ENCODE measurements at places on chromosomes 12 and 14.

GRCh38 chr12:31773223-31773750, 44.5 kb upstream of the AMN1 start:
- no peak for DNase-seq

DNA sequence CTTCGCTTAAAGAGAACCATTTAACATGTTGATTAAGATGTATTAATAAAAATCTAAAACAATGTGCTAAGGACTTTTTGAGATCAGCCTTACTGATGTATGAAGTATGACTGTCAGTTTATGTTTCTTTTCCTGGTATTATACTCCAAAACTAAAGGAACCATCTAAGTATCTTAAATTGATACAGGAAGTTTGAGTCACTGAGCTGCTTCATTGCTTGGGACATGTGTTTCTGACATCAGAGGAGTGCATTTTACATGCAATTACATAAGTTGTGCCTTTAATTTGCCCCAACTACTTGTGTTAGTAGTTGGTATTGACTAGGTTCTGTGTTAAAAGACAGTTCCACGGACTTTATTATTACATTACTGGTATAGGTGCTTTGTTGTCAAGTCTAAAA, 50.9 kb downstream of the PROX2 start:
- DNase-seq, result peak; percentile 22

DNA sequence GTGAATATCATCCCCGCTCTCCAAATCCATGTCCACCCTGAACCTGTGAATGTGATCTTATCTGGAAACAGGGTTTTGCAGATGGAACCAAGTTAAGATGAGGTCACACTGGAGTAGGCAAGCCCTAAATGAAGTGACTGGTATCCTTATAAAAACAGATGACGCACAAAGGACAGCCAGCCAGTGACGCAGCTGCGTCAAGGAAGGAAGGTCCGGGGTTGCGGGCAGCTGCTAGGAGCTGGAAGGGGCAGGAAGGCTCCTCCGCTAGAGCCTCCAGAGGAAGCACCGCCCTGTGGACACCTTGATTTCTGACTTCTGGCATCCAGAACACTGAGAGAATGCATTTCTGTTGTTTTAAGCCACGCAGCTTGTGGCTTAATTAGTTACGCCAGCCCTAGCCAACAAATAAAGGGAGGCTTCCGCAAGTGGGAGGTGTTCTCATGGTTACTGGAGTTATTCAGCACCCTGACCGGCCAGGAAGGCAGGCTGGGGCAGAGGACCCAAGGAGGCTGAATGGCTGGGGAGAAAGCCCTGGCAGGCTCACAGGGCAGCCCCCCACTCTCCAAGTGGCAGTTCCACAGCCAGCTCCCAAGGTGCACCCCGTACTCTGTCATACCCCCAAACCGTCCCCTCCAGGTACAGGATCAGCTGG, 127.6 kb upstream of the NCOR2 start:
- peak; percentile 71 for DNase-seq

DNA sequence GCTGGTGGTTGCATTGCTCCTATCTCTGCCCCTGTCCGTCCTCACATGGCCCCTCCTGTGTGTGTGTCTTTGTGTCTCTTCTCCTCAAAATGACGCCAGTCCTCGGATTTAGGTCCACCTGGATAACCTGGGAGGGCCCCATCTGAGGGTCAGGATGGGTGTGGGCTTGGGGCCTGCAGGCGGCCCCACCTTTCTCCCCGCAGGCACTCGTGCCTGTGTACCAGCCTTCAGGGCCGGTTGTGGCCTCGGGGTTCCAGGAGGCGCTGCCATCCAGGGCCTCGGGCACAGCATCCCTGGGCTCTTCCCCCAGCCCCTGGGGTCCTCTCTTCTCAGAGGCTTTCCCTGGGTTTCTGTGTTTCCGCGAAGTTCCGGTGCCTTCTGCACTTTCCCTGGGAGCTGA, 54.7 kb downstream of the LRCOL1 start:
- no peak for DNase-seq

DNA sequence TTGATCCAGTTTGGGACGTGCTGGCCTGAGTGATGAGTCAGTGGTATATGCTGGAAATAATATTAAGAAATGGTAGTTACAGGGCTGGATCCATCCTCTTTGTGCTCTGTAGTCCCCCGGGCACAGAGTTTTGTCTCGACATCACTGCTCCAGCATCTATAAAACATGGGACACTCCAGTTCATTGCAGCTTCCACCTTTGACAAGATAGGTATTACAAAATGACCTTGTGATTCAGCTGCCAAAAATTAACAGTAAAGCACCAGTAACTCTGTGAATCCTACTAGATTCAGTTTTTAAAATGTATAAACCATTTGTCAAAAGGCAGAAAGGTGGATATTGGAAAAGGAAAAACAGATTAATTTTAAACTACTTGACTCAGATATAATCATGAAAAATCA, 14.6 kb upstream of the GNG2 start:
- DNase-seq, result no peak

- DNase-seq, result no peak
These were observed 20.0 kb downstream of the DICER1 start for GRCh38 chr14:95137164-95137803.

DNA sequence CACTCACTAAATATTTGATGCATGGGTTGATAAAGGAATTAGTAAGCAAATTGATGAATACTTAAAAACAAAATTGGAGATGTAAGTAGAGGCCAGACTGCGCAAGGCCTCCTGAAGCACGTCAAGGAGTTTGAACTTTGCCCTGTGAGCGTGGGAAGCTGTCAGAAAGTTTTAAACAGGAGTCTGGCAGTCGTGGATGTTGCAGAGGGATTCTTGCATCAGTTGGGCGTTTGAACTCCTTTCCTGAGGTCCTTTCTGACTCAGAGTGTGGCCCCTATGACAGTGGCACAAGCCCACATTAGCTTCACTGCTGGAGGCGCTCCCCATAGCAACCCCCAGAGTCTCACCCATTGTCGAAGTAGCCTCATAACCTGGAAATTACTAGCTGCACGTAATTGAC, 17.9 kb upstream of the IL22 start:
- no peak for DNase-seq

- DNase-seq, result no peak
These were observed 90.3 kb upstream of the EEA1 start for GRCh38 chr12:93019212-93019927.

- no peak for DNase-seq
These were observed 1599.6 kb upstream of the TMEM132C start for GRCh38 chr12:126667339-126667738.

GRCh38 chr14:56976211-56976610, 165.9 kb upstream of the OTX2 start:
- no peak for DNase-seq

- DNase-seq, result no peak
These were observed 497.6 kb downstream of the RMST start for GRCh38 chr12:97960225-97960624.

DNA sequence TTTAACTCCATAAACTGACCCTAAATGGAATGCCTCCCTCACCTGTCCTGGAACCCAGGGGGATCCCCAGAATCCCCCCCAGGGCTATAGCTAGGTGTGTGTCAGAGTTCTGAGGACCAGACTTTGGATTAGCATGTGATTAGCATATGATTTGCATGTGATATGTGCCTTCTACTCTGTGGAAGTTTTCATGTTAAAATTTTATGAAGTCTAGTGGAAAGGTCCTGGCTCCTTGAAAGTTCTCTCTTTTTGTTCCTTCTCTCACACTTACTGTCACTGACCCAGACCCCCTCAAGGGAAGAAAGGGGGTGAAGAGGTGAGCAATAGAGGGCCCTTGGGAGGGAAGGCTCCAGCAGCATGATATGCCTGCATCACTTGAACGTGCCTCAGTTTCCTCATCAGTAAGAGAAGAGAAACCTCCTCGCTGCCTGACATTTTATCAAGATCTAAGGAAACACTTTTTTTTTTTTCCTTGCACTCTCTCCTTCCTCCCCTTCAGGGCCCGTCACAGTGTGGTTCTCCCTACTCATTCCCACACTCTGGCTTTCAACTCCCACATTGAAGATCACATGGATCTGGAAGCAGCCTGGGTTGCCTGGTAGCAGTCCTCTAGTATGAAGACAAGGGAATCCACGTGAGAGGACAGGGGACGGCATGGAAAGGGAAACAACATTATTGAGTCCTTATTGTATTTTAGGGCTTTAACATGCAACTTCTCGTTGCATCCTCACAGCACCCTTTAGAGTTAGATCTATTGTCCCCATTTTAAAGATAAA, 3.3 kb upstream of the C1QL4 start:
- DNase-seq, result no peak

DNA sequence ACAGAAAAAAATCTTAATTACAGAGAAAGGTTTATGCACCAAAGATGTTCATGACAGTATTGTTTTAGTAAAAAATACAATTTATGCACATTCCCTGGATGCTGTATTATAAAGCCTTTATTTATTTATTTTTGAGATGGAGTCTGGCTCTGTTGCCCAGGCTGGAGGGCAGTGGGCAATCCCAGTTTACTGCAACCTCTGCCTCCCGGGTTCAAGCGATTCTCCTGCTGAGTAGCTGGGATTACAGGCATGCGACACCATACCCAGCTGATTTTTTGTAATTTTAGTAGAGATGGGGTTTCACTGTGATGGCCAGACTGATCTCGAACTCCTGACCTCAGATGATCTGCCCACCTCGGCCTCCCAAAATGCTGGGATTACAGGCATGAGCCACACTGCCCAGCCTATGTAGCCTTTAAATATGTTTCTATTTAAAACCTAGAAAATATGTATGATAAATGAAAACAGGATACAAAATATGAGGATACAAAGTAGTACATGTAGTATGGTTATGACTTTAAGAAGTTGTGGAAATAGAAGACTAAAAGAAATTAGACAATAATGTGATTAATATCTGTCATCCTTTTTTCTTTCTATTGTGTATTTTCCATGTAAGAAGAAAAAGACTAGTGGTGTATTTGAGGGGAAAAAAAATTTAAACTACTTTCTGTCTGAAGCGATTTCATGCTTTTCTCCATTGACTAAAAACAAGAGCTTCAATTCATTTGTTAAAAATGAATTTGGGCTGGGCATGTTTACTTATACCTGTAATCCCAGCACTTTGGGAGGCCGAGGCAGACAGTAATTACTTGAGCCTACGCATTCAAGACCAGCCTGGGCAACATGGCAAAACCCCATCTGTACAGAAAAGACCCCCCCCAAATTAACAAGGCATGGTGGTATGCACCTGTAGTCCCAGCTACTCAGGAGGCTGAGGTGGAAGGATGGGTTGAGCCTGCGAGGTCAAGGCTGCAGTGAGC, 13.1 kb downstream of the ATF1 start:
- no peak for DNase-seq

DNA sequence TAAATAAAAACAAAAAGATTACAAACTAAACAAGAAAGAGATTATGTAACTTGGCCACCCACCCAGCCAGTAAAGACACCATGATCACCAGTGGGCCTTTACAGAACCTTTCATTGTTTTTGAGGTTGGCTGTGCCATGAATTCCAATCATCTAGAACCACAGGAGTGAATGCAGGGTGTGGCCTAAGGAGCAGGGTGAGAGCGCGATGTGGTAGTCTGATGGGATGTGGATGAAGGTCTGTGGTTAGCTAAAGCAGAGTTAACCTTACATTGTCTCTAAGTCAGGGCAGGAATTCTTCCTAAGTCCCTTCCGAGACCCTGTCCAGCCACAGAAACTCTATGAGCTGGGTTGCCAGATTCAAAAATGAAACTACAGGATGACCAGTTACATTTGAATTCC, 54.0 kb upstream of the CDKN3 start:
- no peak for DNase-seq

- no peak for DNase-seq
These were observed 134.6 kb downstream of the OTOGL start for GRCh38 chr12:80233926-80234325.

- no peak for DNase-seq
These were observed 474.7 kb downstream of the SLC16A7 start for GRCh38 chr12:60070552-60070951.

DNA sequence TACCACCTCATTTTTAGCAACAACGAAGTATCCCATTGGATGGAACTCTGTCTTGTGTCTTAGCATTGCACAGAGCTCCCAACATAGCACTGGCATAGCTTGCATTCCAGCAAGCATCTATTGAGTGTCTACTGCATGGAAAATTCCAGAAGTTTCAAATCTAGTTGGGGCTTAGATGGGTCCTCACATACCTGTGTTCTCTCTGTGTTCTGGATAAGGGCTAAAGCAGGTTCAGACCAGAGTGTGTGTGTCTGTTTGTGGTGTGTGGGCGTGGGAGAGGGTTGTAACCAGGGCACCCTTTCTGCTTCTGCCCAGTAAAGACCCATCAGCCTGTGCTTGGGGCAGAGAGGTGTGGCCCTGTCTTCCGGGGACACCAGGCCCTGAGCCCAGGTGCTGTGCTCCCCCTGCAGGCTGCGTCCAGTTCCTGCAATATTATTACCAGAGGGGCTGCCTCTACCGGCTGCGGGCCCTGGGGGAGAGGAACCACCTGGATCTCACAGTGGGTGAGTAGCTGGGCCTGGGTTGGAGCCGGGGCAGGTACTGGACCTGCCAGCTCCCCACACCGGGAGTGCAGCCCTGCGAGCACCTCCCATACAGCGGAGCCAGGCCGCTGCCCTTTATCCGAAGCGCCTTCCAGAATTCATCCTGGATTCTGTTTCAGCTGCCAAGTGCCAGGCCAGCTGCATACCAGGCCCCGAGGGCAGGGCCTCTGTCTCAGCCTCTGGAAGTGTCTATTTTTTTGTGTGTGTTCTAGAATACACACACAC, 20.3 kb downstream of the RHOF start:
- no peak for DNase-seq

- no peak for DNase-seq
These were observed 71.7 kb downstream of the FAR2 start for GRCh38 chr12:29220632-29221336.

DNA sequence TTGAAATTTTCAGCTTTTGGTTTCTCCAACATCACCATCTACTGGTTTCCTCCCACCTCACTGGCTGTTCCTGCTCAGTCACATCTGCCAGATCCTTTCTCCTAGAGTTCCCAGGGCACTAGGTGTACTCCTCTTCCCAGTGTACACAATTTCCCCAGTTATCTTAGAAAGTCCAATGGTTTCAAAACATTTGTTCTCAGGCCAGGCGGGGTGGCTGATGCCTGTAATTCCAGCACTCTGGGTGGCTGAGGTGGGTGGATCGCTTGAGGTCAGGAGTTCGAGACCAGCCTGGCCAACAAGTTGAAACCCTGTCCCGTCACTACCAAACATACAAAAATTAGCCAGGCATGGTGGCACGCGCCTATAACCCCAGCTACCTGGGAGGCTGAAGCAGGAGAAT, 60.7 kb downstream of the SPPL3 start:
- DNase-seq, result no peak

- DNase-seq, result no peak
These were observed 32.7 kb downstream of the RTRAF start for GRCh38 chr14:52021957-52022600.

GRCh38 chr12:101299346-101299745, 19.4 kb downstream of the UTP20 start:
- no peak for DNase-seq

DNA sequence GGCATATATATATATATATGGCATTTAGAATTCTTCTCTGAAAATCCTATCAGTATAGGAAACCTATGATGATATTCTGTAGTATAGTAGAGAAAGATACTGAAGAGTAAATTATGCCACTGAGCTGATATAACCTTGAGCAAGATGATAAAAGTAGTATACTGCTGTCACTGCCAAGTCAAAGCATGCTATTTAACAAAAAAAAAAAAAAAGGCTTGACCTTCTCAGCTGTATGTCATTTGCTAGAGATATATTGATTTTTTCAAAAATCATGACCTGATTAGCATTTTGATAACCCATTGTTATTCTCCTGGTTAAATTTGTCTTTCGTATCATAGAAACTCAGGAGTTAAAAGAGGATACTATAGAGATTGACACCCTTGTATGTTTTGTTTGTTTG, 299.4 kb downstream of the ADAMTS20 start:
- no peak for DNase-seq

Measured in glomerular endothelial cell (primary cell).